ENCODE measurements at places on chromosomes 6 and 20. TPM values are rescaled to one million over a fixed set of nuclear protein-coding genes. Genes with fewer than 3 reads are reported as not detected.

The TMC2 gene
- 0.10 TPM for polyA plus RNA-seq

The KIAA1586 gene
- polyA plus RNA-seq: 3.3 TPM

The KCTD20 gene
- 25.8 TPM for polyA plus RNA-seq

The UNC5CL gene
- 0.72 TPM for polyA plus RNA-seq

The POPDC3 gene
- polyA plus RNA-seq: not detected

The GJA10 gene
- not detected for polyA plus RNA-seq

The NMBR gene
- not detected for polyA plus RNA-seq

The STMN3 gene
- 26.1 TPM for polyA plus RNA-seq

The PLN gene
- 539 TPM for polyA plus RNA-seq

The MLIP gene
- 1.5 TPM for polyA plus RNA-seq

The ABHD16B gene
- polyA plus RNA-seq: 0.38 TPM

The DPM1 gene
- polyA plus RNA-seq: 59.0 TPM

The CALHM4 gene
- polyA plus RNA-seq: 0.26 TPM

The SLC25A27 gene
- 0.50 TPM for polyA plus RNA-seq

The TSBP1 gene
- polyA plus RNA-seq: not detected

The SGK2 gene
- 2.7 TPM for polyA plus RNA-seq
